T-helper 17 cell (primary cell): ENCODE measurements at places on chromosomes 5 and 9. TPM values are rescaled to one million over a fixed set of nuclear protein-coding genes. Genes with fewer than 3 reads are reported as not detected.

The AMBP gene
- not detected for total RNA-seq

The PITX1 gene
- not detected for total RNA-seq

The FAXDC2 gene
- total RNA-seq = 1.1 TPM

The GOLPH3 gene
- total RNA-seq = 61.9 TPM

DNA sequence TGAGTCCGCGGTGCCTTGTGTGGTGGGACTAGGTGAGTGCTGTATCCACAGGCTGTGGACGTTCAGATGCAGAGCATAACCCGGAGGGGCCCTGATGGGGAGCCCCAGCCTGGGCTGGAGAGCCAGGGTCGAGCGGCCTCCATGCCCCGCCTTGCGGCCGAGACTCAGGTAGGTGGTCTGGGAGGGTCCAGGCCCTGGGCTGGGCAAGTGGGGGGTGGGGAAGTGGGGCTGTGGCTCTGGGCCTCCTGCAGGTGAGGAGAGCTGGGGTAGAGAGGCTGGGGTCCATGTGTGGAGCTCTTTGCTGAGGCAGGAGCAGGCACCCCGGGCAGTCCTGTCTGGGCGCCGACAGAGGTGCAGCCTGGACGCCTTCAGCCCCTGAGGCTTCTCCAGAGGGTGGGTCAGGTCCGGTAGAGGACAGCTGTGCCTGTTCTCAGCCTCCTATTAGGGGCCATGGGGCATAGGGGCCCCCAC, 241.1 kb downstream of the CACNA1B start:
- DNase-seq = no peak

DNA sequence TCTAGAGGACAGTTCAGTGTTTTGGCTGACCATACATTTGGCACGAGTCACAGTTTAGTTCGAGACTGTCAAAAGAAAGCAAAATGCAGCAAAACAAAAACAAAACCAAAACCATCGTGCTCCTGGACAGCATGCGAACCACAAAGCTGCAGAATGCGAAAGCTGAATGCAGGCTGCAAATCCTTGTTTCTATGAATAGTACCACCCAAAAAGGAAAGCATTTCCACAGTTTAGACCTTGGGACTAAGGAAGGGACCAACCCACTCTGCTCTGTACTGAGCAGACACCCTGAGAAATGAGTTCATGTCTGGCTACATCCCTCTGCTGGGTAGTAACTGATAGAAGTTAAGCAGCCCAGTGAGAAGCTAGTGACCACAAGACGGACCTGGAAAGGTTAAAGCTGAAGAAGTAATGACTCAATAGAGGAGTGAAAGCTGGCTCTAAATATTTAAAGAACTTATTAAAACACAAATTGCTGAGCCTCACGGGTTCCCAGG, 3.9 kb downstream of the GCNT4 start:
- no peak for DNase-seq

DNA sequence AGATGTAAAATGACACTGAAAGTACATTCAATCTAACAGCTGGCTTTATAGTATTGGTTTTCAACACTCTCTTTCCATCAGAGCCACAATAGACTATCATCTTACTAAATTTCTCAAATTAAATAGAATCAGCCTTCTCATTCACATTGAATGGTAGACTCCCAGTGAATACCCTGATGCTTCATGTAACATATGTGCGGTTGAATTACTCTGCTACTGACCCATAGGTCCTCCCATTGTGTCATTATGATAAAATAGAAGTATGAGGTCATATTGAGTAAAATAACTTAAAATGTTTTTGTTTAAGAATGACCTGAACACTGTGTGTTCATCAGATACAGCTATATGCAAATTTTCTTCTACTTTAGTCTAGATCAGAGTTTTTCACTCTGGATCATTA, 75.9 kb upstream of the ADAMTSL1 start:
- DNase-seq = no peak

GRCh38 chr5:123105864-123106263, 16.8 kb downstream of the PRDM6 start:
- DNase-seq = no peak

DNA sequence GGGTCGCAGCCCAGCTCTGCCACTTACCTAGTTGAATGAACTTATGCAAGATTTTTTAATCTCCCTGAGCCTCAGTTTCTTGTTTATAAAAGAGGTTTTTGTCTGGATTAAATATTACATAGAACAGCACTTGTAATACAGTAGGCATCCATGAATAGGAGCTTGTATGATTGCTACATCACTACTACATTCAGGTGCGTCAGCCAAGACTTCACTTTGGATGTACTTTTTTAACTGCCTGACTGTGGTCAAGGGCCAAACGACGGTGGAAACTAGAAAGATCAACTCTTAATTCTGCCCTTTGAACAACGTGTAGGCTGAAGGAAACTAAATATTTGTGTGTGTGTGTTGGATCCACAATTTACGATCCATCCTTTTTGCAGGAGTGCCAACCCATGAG, 172.8 kb downstream of the RFK start:
- DNase-seq = no peak

DNA sequence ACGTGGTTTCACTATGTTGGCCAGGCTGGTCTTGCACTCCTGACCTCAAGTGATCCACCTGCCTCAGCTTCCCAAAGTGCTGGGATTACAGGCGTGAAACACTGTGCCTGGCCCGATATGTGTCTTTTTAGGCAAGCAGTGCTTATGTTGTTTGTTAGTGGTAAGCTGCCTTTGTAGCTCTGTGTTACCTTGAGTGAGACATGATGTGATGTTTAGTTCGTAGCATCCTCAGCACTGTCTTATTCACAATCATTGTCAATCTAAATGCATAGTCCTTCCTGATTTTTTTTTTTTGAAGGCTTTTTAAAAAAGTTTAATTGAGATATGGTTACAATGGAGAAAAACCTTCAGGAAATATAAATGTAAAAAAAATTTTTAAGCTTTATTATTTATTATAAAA, 45.5 kb downstream of the EXOSC2 start:
- no peak for DNase-seq

DNA sequence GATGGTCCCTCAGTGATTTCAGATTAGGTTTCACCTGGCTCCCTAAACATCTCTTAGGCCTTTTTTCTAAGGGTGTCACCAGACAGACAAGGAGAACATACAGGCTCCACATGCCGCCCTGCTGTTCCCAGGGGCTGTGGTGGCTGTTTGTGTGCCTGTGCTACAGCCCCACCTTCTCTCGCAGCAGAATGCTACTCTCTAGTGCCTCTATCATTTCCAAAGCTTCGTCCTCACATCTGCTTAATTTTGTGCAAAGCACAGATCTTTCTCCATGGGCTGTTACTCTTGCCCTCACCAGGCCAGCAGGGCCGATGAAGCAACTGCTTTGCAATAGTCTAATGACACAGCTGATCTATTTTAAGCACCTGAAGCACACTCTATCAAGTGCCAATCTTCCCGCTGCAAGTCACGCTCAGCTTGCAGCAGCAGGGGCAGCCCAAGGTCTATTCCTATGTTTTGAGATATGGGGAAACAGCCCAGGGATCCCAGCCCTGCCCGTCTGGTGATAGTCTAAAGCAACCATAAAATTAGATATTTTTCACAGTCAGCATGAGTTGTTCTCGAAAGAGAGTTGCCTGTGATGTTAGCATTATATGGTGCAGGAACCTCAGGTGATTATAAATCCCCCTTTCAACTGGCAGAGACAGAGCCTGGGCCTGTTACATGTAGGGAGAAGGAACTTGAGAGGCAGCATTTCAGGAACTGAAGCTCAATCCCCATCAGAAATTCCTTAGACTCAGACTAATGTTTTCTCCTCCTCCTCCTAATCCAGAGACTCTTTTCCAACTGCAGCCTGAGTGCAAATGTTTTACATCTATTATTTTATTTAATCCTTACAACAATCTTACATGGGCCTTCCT, 12.7 kb downstream of the ABLIM3 start:
- no peak for DNase-seq

- DNase-seq = no peak
Observed at GRCh38 chr9:76267284-76267652, 127.0 kb downstream of the RFK start.

DNA sequence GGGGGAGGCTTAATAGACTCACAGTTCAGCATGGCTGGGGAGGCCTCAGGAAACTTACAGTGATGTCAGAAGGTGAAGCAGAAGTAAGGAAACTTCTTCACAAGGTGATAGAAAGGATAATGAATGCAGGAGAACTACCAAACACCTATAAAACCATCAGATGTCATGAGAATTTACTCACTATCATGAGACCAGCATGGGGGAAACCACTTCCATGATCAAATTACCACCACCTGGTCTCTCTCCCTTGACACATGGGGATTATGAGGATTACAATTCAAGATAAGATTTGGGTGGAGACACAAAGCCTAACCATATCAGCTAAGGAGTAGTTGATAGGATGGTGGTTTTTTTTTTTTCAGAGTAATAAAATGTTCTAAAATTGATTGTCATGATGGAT, 201.8 kb downstream of the CDH12 start:
- DNase-seq = no peak

DNA sequence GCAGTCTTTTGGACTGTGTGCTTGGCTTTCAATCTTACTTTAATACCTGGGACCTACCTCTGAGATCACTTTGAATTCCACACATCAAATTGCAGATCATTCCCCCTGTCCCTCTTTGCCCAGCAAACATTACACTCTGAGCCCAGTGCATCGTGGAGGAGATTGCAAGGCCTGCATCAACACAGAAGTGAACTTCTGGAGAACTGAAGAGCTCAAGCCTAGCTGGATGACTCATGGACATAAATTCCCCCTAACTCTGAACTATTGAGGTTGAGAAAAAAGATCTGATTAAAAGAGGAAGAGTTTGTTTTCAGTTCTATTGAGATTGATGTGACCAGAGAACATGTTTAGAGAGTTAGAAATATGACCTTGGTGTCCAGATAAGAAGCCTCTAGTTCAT, 316.0 kb upstream of the DMAC1 start:
- no peak for DNase-seq

GRCh38 chr5:139294374-139295165, 1.0 kb downstream of the MATR3 start:
- peak; percentile 37 for DNase-seq

DNA sequence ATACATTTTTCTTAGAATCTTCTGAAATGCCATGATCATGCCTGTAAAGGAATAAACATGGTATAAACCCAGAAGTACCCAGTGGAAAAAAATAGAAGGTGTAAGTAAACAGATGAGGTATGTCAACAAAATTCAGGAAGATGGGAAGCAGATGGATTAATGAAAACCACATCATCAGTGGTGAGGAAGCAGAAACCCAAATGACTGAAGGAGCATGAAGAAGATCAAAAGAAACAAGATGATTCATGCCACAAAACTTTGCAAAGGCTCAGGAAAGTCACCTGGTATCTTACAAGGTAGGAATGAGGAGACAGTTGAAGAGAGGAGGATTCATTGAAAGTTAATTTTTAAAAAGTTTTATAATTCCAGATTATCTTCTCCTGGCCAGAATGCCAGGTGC, 132.8 kb upstream of the PAPPA start:
- DNase-seq = no peak

GRCh38 chr5:17304282-17304681, 86.9 kb downstream of the BASP1 start:
- no peak for DNase-seq

- DNase-seq = no peak
Observed at GRCh38 chr9:97990259-97990658, 7.1 kb downstream of the ANP32B start.

DNA sequence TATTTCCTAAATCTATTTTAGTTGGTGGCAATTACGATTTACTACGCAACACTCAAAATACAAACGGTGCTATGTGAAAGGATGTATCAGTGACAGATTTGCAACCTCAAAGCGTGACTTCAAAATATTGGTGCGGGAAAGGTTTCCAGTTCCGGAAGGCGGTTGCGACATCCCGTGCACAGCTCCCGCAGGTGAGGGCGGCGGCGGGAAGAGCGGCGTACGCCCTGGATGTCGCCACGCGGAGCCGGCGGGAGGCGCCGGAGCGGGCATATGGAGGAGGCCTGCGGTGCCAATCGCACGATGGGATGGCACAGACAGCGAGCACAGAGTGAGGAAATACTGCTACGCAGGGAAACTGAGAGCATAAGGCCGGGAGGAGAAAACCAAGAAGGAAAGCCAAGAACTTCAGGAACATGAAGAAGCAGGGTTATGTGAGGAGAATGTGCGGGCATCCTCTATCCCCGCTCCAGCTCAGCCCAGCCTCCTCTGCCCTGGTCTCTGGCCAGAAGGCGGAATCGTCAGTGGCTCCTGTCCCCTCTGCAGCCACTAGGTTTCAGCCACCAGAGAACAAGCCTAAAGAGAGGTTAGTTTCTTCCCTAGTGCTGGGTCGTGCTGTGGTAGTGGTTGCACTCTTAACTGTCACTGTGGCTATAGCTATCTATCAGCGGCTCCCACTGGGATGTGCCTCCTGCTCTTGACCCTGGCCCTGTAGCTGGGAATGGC, 378.1 kb upstream of the TLE4 start:
- no peak for DNase-seq

DNA sequence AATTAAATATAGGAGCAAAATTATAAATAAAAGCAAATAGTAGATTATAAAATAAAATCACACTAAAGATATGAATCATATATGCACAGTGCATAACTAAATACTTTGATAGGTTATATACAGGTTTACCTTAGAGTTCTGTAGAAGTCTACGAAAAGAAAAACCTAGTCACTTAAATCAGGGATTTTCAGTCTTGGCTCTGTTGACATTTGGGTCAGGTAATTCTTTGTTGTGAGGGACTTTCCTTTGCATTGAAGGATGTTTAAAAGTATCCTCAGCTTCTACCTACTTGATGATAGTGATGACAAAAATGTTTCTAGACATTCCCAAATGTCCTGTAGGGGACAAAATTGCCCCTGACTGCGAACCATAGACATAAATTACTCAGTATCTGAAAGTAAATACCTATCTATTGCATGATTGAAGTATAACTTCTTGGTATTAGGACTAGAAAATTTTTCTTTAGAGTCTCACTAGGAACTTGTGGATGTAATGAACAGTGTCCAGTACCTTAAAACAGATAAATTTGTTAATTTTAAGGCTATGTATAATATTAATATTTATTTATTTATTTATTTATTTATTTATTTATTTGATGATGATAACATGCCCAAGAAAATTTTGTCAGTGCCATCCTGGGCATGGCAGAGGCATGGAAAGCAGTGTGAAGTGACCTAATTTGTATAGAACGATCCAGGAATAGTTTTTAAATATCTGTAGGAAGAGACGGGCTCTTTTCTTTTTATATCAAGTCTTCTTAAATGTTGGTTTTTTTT, 44.0 kb upstream of the LRRC70 start:
- no peak for DNase-seq

DNA sequence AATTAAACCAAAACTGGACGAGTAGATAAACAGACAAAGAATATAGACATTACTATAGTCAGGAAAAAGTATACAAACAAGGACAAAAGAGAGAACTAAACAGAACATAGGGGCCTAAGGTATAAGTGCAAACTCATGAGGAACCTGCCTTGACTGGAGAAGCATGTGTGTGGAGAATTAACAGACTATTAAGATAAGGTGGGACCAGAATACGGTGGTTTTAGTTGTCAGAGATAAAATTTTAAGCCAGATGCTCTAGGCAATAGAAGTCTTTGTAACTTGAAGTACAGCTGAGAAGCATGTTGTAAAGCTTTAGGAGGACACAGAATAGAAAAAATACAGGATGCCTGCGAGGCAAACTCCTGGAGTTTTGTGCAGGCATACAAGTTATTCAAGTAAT, 707.1 kb downstream of the PTPRD start:
- DNase-seq = no peak
